Suprapubic skin (tissue), 4 donors: ENCODE measurements at places on chromosomes 7 and 10.
A peak's percentile ranks its signal among the peaks of the same experiment; 100 is the strongest.

DNA sequence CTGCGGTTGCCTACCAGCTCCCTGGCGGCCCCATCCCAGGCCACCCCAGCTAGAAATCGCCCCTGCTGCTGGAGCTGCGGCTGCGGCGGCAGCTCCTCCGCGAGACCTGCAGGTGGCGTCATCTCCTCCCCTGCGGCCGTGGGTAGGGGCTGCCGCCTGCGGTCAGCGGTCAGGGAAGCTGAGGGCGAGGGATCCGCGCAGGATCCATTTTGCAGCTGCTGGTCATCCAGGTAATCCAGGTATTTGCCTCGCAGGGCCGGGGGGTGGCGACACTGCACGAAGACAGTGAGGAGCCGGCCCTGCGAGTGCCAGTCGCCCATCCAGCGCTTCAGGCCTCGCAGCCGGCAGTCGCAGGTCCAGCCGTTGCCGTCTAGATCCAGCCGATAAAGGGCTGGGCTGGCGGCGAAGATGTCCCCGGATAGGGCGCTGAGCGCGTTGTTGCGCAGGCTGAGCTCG is 1.5 kb downstream of the TRIL start:
- peak; percentile 78 for DNase-seq

DNA sequence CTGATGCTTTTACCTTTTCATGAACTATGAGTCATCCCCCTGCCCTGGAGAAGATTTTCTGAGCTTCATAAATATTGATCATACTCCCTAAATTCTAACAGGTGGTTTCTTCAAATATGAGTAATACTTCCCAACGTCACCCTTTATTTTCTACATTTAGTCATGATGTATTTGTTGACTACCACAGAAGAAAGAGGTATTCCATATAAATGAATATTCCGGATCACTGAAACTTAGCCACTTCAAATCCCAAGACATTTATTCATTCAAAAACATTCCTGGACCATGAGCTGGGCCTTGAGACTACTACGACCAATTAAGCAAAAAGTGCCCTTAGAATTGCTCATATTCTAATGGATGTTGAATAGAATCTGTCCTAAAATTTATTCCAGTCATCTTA is 395.8 kb upstream of the NPVF start:
- no peak for DNase-seq

DNA sequence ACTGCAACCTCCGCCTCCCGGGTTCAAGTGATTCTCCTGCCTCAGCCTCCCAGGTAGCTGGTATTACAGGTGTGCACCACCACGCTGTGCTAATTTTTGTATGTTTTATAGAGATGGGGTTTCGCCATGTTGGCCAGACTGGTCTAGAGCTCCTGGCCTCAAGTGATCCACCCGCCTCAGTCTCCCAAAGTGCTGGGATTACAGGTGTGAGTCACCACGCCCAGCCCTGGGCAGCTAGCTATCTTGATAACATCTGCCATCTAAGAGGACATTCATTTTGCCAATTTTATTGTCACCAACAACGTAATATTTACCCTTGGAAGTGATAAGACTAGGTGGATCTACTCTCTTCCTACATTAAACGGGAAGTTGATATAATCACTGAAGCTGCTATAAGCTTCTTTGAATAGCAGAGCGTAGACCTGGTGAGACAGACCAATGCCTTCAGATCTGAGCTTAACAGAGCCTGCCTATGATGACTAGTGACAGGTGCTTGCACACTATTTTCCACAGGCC is 39.7 kb upstream of the SLC35B4 start:
- DNase-seq, result no peak

DNA sequence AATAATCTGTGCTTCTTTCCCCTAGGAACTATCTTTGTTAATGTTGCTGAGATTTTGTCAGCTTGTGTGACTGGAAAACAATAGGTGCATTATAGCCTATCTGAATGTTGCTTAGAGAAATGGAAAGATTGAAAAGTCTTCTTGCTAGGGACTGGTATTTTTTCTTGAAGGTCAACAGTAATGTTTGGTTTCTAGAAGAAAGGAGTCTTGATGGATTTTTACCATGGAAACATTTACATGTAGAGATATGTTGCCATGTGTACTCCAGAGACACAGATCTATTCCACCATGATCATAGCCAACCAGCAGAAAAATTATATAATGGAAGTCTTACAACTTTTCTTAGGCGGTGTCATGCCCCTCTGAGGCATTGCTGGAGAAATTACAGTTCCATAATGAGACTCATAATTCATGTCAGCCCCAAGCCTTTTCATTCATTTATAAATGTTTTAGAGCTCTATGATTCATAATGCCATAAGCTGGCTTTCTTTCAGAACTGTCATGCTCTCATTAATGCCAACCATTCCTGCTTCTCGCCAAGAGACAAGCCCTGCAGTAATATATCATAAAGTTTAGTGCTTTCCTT is 175.1 kb upstream of the PTPRZ1 start:
- no peak for DNase-seq

GRCh38 chr7:116159711-116160110 is 50.6 kb upstream of the TES start:
- no peak for DNase-seq

GRCh38 chr7:88102675-88103074 is 117.2 kb downstream of the SRI start:
- no peak for DNase-seq

DNA sequence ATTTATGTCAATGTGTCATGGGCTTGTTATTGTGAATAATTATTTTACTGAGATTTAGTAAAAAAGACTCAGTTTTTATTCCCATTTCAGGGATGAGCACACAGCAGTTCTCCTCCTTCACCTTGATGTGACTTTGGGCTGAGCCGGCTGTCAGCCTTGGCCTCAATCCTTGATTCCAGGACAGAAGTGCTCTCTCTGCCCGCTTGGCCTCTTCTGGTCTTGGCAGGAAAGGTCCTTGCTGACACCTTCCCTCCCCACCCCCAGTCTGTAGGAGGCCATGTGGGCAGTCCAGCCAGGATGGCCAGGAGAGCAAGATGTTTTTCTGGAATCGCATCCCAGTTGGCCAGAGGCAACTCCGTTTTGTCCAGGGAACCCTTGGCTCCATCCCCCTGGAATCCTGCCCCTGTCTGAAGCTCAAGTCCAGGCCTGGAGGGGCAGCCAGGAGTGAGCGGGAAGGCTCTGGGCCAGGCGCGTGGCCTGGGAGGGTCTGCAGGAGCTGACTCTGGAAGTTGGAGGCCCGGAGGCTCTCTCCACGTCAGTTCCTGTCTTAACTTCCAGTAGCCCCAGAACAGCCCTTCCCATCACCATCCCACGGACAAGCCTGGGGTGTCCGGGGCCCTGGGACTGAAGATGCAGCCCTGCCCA is 100.9 kb downstream of the PDGFA start:
- no peak for DNase-seq

DNA sequence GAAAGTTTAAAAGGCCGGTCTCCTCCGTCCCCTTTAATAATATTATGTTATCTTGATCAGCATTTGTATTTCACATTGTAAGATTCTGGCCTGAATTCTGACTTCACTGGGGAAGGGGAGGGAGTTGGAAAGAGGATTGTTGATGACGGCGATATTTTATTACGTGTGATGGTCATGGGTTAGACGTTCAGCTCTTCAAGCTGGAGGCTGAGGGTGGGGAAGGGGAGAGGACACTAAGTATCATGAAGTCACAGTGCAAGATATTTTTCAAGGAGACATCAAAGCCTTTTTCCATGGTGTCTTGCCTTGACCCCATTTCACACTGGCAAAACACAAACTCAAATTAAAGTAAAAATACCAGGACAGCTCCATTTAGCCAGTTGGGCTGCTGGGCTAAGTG is 126.7 kb downstream of the WDR11 start:
- no peak for DNase-seq

- no peak for DNase-seq
These were observed 32.1 kb upstream of the TFEC start for GRCh38 chr7:116062666-116063065.

DNA sequence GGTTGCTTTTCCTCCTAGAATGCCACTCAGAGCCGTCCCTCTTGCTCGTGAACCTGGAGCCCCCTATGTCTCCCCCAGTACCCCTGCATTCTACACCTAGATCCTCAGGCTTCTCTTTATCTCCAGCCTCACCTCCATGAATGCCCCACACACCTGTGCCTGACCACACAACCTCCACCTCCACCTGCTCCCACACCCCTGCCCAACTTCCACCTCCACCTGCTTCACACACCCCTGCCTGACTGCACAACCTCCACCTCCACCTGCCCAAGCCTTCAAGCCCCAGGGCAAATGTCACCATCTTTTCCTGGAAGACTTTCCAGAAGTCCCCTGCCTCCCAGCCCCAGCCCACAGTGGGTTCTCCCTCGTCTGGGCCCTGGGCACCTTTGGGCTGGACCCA is 6.9 kb upstream of the LFNG start:
- DNase-seq, result no peak

- DNase-seq, result no peak
These were observed 4.6 kb downstream of the HOXA4 start for GRCh38 chr7:27125986-27126394.

DNA sequence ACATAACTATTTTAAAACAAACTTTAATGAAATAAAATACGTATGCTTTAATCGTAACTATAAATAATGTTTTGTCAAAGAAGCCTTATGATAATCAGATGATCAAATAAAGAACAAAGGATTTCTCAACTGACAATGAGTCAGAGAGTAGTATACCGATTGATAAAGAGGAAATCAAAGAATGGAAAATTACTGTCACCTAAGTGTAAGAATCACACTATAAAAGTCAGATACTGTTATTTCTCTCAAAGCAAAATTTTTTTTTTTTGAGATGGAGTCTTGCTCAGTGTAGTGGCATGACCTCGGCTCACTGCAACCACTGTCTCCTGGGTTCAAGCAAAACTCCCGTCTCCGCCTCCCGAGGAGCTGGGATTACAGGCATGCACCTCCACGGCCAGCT is 18.8 kb downstream of the DNAJC2 start:
- no peak for DNase-seq

DNA sequence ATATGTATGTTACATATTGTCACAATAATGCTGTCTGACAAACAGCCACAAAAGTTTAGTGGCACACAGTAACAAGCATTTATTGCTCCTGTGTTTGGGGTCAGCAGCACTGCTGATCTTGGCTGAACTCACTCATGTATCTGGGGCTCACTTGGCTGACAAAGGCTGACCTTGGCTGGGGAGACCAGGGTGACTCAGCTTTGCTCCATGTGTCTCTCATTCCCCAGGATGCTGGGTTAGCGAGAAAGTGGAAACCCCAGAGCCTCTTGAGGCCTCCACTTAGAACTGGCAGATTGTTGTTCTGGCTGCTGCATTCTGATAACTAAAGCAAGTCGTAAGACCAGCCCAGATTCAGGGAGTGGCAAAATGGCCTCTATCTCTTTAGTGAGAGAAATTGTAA is 217.3 kb upstream of the HABP2 start:
- DNase-seq, result no peak

DNA sequence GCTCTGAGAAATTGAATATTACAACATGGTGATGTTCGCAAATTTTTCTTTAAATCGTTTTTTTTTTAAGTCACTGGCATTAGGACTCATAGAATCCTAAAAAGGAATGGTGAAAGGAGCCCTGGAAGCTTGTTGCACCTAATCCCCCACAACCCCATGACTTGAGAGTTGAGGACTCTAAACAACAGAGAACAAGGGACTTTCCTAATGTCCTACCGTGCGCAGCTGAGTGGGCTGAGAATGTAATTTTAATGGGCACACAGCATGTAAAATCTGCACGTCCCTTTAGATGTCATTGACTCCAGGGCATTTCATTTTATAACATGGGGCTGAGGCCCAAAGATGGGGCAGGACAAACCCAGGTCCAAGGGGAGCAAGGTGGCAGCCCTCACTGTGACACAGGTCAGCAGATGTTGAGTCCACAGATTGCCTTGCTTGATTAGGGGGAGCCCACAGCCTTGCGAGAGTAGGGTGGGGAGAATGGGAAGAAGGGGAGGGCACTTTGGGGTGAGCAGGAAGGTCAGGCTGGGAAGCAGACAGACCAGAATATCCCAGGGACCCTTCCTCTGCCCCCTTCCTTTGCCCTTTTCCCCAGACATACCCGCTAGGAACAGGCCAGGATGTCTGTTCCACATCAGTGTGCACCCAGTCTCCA is 208.4 kb upstream of the ZMIZ1 start:
- DNase-seq, result no peak

GRCh38 chr7:70529914-70530585 is 601.9 kb upstream of the GALNT17 start:
- no peak for DNase-seq

GRCh38 chr7:54697659-54698186 is 61.3 kb downstream of the SEC61G start:
- DNase-seq, result no peak

- DNase-seq, result peak; percentile 92
These were observed 3.9 kb downstream of the NFKB2 start for GRCh38 chr10:102399217-102400021.

GRCh38 chr7:151249034-151249731 is 689 bp upstream of the SMARCD3 start:
- DNase-seq, result peak; percentile 83

- DNase-seq, result no peak
These were observed 627.1 kb upstream of the FZD8 start for GRCh38 chr10:36269222-36269621.

DNA sequence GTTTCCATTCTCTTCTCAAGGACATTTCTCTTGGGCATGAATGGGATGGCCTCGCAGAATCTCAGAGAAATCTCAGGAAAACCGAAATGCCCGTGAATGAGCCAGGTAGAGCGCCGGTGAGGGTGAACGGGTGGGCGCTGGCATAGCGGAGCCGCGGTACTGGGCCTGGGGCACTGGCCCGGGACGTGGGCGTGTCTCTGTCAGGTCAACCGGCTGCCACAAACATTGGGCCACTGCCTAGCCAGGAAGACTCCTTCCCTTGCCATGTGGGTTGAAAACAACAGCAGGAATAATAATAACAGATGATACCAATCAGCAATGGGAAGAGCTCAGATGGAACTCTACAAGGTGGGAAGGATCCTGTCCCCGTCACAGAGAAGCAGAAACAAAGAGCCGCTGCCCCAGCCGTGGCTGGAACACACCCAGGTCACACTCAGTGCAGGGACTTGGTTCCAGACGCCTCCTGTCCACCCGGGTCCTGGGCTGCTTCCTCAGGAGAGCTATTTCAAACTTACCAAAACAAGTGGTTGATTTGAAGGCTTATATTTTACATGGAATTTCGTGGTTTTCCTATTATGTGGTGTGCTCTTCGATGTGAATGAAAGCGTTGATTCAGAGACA is 51.1 kb upstream of the EBF3 start:
- no peak for DNase-seq

GRCh38 chr10:44426247-44427034 is 41.5 kb upstream of the CXCL12 start:
- no peak for DNase-seq
